Stimulated activated CD8-positive, alpha-beta memory T cell treated with anti-CD3 and anti-CD28 coated beads, Interleukin-2, amount 100 ng/mL, for 1 hour (primary cell): ENCODE measurements at places on chromosomes 4 and X.

DNA sequence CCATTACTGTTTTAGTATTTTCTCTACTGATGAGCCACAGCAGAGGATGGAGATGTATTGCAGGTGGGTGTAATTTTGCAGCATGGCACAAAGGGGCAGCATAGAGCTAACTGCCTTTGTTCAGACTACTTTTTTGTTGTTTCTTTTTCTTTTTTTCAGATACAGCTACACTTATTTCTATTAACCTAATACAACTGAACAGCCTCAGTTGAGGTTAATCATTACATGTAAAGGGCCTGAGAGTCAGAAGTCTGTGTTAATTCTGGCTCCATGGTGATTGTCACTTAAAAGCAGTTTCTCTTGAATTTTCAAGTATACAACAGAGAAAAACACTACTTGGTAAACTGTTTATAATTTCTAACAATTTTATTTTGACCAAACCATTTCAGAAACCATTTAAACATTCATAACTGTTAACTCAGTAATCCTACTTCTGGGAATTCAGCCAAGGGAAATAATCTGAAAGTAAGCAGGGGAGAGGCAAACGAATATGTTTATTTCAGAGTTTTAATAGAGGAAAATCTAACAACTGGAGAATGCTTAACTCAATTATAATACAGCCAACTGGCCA is 13.9 kb upstream of the PPEF2 start:
- no peak for DNase-seq

- no peak for DNase-seq
Measured at GRCh38 chrX:39815631-39816030, 282.1 kb downstream of the BCOR start.

GRCh38 chr4:165864271-165864670 is 8.8 kb upstream of the TLL1 start:
- no peak for DNase-seq

DNA sequence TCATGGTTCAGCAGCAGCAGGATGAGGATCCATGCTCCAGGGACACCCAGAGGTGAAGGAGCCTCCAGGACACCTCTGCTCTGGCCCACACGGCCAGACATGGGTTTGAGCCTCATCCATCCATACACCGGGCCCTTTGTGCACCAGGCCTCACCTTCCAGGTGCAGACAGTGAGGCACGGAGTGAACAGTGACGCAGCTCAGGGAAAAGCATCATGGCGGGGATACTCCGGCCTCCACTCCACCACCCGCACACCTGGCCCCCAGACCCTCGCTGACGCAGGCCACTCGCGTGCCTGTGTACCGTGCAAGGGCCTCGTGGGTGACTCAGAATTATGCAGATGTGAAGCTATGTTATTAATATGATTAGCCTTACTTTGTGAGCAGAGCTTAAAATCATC is 33.3 kb downstream of the ADRA2C start:
- no peak for DNase-seq

GRCh38 chrX:105317117-105317516 is 96.6 kb upstream of the TEX13A start:
- DNase-seq, result no peak

- DNase-seq, result no peak
Measured at GRCh38 chr4:75547647-75548387, 8.0 kb upstream of the ODAPH start.

DNA sequence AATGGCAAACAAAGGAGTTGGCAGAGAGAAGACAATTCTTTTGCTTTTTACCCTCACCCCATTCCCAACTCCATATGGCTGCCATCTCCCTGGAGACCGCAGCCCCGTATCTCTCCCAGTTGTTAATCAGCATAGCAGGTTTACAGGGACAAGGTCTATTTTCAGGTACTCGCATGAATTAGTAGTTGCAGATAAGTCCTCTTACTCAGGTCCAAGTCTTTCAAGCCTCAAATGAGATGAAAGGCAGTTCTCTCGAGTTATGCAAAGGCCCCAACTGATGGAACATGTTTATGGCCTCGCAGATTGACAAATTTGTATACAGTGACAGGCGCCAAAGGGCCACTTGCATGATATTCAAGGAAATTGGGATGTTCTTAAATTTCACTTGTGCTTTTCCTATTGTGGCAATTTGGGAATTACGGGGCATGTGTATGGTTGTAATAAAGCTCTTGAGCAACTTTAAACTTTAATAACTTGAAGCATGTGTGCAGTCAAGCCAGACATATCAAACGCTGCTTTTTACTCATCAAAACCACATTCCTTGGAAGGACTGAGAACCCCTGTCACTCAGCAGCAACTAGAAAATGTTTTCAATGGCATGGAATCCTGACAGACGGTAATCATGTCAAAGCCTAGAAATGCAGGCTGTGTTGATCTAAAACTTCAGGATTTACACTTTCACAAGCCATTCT is 45.1 kb downstream of the KDR start:
- DNase-seq, result no peak

- no peak for DNase-seq
Measured at GRCh38 chrX:67893931-67894330, 350.1 kb downstream of the AR start.

DNA sequence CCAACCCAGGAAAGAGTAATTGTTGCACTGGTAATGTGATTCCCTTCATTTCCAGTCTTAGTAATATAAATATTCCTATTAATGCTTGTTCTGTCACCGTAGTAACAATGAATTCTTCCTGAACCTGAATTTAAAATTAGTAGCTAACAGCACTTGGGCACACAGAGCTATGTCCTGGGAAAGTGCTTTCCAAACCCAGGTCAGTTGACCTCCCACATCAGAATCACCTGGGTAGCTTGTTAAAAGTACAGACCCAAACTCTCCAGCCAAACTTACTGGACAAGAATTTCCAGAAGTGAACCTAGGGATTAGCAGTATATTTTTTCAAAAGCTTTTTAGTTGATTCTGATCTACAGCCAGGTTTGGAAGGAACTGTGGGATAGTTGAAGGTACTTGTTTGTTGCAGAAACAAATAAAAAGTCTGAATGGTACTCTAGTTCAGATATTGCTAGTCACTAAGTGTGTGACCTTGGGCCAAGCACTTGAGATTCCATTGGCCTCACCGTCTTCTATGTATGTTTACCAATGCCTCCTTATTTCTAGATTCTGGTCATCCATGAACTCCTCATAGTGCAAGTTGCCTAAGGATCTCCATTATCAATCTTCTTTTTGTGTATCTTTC is 192.9 kb upstream of the CNKSR2 start:
- DNase-seq, result no peak

GRCh38 chr4:158625544-158625943 is 46.1 kb downstream of the C4orf46 start:
- no peak for DNase-seq

DNA sequence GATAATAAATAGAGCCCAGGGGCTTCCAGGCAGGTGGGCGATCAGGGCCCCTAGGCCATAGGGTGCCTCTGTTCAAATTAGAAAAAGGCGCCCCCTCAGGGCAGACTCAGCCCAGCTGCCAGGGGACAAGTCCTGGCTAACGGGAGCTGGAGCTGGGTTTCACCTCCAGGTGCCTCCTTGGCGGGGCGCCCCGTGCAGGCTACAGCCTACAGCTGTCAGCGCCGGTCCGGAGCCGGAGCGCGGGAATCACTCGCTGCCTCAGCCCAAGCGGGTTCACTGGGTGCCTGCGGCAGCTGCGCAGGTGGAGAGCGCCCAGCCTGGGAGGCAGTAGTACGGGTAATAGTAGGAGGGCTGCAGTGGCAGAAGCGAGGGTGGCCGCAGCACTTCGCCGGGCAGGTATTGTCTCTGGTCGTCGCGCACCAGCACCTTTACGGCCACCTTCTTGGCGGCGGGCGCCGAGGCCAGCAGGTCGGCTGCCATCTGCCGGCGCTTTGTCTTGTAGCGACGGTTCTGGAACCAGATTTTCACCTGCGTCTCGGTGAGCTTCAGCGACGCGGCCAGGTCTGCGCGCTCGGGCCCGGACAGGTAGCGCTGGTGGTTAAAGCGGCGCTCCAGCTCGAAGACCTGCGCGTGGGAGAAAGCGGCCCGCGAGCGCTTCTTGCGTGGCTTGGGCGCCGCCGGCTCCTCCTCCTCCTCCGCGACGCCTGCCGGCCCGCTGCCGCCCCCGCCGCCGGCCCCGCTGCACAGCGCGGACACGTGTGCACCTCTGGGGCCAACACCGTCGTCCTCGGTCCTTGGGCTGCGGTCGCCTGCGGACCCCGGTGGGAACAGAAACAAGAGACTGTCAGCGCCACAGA is 2.4 kb downstream of the NKX3-2 start:
- no peak for DNase-seq

DNA sequence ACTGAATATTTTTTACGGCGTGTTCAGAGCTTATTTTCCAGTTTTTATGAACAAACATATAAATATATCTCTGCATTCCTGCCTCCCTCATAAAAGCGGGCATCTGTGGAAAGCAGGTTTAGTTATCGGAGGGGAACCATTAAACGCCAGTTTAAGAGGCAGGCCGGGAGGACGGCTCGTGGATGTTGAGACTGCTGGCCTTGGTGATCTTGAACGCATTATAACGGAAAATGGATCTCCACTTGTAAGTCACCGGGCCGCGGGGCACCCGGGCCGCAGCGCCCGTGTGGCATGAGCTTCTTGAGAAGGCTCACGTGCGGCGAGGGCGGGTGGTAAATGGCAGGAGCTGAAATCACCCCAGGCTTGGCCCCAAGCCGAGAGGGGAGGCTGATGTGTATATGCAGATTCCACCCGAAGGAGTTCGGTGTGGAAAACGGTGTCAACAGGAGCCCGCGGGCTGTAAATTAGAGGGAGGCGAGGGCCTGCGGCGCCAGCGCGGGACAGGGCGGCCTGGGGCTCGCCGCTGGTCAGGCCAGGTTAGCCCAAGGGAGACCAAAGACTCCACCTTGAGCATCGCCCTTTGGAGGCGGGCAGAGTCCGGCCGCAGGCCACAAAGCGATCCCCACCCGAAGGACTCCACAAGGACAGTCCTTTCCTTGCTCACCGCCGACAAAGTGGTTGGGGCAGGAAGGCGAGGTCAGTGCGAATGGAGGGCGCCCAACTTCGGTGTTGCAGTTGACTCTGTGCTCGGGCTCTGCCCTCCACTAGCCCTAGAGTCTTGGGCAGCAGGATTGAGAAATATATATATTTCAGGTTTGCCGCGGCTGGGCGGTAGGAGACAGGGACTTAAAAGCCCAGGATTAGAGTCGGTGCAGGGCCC is 1.3 kb upstream of the HAND2 start:
- DNase-seq, result no peak

DNA sequence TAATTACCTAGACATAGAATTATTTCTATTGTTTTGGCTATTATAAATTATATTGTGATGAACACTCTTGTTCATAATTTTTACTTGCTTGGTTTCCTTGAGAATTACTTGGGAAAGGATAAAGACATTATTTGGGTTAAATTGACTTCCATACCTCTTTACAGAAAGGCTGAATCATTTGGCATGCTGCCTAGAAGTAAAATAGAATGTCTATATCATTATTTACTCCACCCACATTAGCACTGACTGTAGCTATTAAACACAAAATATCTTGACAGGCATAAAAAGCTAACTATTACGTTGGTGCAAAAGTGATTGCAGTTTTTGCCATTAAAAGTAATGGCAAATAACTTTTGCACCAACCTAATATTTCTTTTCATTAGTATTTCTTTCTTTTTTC is 29.7 kb upstream of the ADH6 start:
- DNase-seq, result no peak

DNA sequence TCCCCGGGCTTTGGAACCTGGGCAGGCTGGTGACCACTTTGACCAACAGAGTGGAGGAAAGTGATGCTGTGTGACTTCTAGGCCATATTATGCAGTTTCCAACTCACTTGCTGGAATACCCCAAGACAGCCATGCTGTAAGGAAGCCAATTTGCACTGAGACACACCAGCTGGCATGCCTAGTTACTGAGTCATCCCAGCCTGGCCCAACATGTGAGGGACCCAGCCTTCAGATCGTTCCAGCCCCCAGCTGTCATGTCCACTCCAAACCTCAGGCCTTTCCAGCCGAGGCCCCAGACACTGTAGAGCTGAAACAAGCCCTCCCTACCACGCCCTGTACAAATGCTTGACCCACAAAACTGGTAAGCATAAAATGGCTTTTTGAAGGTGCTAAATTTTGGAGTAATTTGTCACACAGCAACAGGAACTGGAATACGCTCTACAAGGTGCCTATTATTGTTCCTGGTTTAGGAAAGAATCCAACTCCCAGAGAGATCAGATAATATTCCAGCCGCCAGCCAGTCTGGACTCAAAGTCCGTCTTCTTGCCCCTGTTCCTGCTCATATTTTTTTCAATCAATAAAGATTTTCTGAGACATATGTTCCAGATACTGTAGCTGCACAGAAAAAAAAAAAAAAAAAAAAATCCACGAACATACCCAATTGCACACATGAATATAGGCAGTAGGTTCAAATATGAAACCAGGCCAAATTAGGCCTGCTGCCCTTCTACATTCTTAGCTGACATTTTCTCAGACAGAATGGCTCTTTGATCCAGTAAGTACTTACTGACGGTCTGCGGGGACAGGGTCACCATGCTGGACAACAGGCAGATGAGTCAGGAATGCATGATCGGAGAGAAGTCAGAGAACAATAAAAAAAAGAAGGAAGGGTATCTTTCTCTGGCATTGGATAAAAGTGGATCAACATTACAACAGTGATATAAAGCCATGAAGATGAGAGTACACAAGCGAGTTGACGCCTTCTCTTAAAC is 35.1 kb downstream of the SH3KBP1 start:
- DNase-seq, result no peak

GRCh38 chrX:13048280-13048679 is 3.9 kb upstream of the FAM9C start:
- DNase-seq, result no peak

- no peak for DNase-seq
Measured at GRCh38 chr4:158159054-158159717, 13.6 kb downstream of the GASK1B start.

GRCh38 chrX:110146521-110146920 is 143.6 kb downstream of the TMEM164 start:
- no peak for DNase-seq

GRCh38 chr4:126825083-126825482 is 807.7 kb upstream of the INTU start:
- DNase-seq, result no peak

DNA sequence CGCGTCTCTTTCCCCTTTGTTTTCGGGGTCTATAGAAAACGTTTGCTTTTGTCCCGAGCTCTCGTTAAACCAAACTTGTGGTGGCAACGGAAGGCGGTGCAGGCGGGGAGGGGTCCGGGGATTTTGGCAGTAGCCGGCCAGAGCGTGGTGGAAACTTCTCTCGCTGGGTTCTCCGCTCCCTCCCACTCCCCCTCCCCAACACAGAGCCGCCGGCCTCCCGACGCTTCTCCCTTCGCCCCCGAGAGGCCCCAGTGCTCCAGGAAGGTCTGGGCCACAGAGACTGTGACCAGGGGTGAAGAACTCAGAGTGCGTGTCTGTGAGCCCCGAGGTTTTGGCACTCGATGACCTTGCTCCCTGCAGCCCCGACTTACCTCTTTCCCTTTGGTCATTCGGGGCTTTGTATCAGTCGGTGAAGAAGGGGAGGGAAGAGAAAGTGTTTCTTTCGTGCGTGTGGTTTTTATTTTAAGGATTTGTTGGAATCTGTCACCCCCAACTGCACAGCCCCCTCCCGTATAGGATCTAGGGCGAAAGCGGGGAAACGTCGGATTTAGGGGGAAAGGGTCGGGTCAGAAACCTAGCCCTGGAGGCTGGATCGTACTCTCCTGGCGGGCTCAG is 9.0 kb upstream of the BCOR start:
- no peak for DNase-seq

- peak; percentile 59 for DNase-seq
Measured at GRCh38 chr4:2290974-2291704, 29.2 kb upstream of the MXD4 start.
